ENCODE measurements at places on chromosomes 7 and 10.

DNA sequence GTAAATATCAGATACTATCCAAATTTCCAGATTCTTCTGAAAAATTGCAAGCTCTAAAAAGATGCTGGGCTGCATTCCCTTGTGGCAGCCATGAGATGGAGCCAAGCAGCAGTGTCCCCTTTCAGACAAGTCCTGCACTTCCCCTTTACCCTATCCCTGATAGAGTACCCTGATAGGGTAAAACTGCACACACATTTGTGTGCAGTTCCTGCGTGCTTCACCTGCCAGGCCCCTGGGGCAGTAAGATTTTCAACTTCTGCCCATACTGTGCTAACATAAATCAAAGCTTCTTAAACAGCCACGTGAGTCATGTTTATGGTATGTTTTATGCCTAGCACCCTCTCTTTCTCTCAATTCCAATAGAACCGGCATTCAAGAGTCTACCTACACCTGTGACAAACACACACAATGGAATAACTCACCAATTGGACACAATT, 52.2 kb downstream of the IFIT5 start:
- DNase-seq: no peak

DNA sequence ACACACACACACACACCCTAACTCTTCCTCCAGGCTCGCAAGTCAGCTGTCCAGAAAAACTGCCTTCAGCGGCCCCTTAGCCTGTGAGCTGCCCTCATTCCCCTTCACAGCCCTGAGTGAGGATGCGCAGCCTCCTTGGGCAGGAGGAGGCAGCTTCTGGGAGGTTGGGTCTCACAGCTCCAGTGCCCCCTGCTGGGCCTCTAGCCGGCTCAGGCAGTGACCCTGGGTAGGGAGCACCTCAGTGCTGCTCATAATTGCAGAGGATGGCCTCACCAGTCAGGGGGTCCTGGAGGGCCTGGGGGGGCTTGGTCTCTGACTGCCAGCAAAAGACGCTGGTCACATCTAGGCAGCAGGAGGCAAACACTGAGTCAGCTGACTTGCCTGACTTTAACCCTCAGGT, 43.7 kb downstream of the ZNF273 start:
- no peak for DNase-seq

DNA sequence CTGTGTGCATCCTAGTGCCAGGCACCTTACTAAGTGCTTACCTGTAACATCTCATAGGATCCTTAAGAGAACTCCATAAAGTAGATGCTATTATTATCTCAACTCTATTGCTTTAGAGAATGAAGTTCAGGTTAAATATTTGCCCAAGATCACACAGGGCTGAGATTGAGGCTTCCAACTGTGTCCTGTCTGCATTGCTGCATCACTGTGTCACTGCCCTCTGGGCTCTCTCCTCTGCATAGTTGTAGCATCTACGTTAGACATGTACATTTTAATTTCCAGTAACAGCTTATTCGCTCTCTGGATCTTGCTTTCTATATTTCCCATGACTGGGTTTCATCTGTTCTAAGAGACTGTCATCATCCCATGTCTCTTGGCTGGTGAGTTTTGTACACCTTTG, 63.6 kb upstream of the FZD8 start:
- no peak for DNase-seq

GRCh38 chr10:80148166-80148805, 15.8 kb downstream of the PLAC9 start:
- no peak for DNase-seq

GRCh38 chr10:96645191-96645721, 58.4 kb upstream of the TM9SF3 start:
- DNase-seq: no peak

- DNase-seq: no peak
Measured at GRCh38 chr10:58930500-58930899, 245.9 kb upstream of the PHYHIPL start.

DNA sequence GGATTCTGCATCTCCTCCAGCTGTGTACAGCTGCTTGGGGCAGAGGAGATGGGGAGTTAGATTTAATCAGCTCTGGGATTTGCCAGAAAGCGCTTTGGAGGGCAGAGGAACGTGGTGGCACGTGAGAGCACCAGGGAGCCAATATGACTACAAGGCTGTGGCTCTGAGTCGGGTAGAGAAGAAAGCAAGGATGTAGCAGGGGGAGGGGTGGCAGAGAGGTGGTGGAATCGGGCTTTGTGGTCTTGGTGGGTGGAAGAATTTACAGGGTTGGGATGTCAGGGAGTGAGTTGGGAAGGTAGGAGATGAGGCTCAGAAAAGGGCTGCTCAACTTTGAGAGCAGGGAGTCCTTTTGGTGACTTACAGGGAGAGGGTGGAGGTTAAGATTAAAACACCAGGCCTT, 113.6 kb downstream of the CCNY start:
- no peak for DNase-seq

- no peak for DNase-seq
Measured at GRCh38 chr10:12962556-12962955, 39.0 kb downstream of the CCDC3 start.

- no peak for DNase-seq
Measured at GRCh38 chr10:14916600-14916999, 37.3 kb downstream of the DCLRE1C start.

GRCh38 chr10:44198096-44198779, 186.7 kb downstream of the CXCL12 start:
- DNase-seq: no peak

DNA sequence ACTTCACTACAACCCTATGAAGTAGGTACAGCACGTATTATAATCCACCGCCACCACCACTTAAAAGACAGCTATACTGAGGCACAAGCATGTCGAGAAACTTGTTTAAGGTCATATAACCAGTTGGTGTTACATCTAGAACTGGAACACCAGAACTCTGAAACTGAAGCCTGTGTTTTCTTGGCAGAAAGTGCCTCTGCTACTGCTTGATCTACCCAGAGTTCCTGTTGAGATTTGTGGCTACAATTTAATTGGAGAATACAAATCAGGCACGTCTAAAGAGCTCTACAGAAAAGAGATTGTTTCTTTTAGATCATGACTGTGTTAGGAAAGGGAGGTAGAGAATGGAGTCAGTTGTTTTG, 4.3 kb upstream of the ADD3 start:
- DNase-seq: no peak

DNA sequence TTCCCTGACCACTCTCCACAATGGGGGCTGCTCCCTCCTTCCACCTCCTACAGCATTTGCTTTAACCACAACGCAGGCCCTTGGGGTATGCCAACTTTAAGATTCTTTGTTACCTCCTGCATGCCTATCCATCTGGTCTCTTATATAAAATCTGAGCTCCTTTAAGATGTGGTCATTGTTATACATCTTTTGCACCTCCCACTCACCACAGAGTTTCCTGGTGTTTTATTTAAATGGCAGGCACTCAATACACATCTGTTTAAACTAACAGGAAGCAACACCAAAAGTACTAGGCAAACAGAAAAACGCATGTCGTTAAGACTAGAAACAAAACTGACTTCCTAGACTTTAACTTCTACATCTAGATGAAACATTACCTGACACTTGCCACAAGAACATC, 36.3 kb downstream of the SLC25A13 start:
- DNase-seq: no peak

GRCh38 chr10:21891439-21891838, 112.1 kb downstream of the DNAJC1 start:
- no peak for DNase-seq

GRCh38 chr10:19385846-19386450, 337.3 kb downstream of the MALRD1 start:
- no peak for DNase-seq

DNA sequence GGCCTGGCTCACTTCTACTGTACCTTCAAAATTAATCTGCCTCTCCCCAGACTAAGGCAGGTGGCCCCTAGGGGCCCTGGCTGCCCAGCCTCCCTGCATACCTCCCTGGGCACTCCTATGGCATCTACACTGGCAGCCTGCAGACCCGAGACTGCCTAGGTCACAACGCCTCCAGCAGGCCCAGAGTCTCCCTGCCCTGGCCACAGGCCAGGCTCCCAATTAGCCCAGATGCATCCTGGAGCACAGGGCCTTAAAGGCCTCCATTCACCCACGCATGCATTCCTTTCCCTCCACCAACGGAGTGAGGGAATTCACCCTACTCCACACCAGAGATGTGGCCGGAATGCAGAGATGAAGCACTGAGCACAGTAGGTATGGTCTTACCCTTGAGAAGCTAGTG, 1.9 kb downstream of the CHAT start:
- DNase-seq: no peak

DNA sequence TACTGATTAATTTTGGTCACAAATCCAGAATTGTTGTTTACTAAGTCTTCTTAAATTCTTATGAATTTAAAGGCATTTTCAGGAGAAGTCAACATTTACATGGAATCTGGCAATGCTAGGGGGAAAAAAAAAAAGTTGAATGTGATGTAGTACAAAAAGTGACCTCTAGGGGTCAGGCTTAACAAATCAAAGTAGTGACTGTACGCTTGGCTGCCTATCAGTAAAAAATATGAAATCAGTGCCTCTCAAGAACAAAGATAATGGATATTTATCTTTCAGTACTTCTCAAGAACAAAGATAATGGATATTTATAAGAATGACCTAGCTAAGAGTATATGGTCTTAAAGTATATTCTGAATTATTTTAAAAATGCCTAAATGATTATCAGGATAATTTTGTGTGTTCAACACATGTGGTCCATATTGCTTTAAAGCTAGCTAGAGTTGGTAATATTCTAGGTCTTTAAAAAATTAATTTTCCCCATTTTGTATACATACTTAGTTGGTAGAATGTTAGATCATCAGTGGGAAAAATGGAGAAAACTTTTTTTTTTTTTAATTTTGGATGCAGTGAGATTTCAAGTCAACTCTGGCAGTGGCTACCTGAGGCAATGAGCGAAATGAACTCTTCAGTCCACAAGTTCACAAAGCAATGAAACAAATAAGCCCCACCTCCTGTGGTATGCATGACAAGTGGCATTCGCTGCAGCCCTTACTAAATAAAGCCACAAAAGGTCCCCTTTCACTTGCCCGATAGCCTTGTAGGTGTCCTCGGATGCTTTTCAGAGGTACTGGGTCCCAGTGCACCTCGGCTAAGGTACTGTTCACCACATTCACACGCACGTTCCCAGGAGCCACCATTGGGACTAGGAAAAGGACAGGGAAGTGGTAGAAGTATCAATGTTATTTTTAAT, 51.2 kb upstream of the LAMB4 start:
- DNase-seq: no peak

- no peak for DNase-seq
Measured at GRCh38 chr10:80447436-80448190, 6.5 kb upstream of the TSPAN14 start.

DNA sequence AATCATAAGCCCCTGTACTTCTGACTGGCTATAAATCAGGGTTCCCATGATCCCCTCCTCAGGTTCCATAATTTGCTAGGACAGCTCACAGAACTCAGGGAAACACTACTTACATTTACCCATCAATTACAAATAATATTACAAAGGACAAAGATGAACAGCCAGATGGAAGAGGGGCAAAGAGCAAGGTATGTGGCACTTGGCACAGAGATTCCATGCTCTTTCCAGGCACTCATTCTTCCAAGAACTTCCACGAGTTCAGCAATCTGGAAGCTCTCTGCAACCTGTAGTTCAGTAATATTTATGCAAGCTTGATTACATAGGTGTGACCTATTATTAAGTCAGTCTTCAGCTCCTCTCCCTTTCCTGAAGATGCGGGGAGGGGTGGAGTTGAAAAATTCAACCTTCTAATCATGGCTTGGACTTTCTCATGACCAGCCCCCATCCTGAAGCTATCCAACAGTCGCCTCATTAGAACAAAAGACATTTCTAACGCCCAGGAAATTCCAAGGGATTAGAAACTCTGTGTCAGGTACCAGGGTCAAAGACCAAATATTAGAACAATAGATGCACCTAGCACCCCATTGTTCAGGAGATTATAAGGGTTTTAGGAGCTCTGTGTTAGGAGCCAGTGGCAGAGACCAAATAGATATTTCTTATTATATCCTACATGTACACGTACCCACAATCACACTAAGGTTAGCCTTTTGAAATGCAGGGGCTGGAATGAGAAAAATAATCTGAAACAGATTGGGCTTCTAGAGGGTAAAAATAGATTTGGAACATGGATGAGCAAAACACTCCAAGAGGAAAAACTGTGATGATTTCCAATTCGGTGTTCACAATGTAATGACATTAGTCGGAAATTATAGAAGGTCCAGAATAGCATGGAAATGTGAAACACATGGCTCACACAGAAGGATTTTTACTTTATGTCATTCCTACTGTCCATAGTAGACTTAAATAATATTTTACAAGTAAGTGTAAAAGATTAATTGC, 7.0 kb downstream of the ANKMY2 start:
- DNase-seq: no peak

DNA sequence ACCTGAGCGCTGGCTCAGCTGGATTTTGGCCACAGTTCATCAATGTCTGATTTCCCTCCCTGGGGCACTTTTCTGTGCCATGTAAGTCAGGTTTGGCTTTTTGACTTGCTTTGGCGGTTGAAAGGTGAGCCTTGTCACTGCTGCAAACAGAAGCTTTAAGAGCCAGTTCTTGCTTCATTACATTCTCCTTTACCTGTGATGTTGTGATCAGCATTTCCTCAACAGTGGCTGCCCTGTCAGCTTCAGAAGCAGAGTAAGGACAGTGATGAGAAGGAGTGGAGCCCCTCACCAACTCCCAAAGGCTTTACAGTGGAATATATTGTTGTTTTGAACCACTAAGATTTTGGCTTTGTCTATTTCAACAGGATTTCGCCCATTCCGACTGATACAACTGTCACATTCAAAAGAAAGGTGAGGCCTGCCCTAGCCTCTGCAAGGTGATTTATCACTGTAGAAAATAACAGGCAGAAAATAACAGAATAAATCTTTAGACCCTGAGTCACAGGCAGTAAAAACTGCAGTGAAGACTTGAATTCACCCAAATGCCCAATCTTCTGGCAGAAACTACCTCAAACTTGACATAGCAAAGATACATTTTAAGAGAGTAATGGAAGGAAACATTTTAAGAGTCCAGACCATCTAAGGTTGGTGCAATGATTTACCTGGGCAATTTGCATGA, 13.3 kb upstream of the DKK1 start:
- no peak for DNase-seq

DNA sequence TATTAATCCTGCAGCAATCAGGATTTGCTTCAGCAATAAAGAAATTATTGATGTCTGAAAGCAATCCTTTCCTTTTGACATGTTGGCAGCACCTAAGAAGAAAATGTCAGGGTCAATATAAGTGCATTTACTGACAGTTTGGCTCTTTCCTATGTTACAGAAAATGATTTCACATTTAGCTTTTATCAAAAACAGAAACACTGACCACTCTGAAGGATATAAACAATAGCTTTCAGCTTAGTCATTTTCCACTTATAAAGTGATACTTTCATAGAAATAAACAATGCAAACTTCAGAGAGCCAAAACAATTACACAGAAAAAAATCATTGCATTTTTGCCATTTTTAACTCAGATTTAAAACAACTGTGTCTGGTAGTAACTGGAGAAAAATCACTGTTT, 325.6 kb upstream of the KAT6B start:
- DNase-seq: no peak

DNA sequence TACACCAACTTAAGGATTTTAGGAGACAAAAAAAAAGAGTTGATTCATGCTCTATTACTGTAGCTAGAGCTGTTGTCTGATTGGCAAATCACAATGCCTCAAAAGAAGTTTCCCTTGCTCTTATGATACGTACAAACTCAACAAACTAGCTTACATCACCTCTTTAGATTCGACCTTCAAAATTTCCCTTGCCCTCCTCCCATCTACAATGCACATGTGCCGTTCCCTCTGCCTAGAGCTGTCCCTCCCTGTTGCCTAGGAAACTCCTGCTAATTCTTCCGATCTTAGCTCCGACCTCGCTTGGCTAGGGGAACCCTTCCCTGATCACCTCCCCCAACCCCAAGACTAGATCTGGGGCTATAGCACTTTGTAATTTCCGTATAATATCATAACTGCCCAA, 55.4 kb downstream of the MAP3K8 start:
- DNase-seq: no peak

GRCh38 chr10:70232155-70232858, 922 bp downstream of the PPA1 start:
- DNase-seq: peak; percentile 19
